ENCODE measurements at places on chromosomes 6 and 20.

GRCh38 chr6:52328303-52328662 is 33.7 kb upstream of the PAQR8 start:
- DNase-seq = no peak

DNA sequence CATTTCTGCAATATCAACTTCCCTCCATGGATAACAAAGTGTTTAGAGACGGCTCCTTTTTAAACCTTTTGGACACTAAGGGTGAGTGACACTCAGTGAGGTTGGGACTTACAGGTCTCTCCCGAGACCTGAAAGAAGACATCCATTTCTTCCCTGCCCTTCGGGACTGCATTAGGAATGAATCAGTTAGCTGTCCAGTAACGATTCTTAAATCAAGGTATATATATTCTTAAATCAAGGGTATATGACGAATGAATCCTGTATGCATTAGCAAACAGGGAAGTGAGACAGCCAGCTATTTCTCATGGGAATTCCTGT is 52.9 kb downstream of the EDN1 start:
- DNase-seq = no peak

- DNase-seq = no peak
Observed at GRCh38 chr20:52060794-52061714, 130.5 kb downstream of the ZFP64 start.

DNA sequence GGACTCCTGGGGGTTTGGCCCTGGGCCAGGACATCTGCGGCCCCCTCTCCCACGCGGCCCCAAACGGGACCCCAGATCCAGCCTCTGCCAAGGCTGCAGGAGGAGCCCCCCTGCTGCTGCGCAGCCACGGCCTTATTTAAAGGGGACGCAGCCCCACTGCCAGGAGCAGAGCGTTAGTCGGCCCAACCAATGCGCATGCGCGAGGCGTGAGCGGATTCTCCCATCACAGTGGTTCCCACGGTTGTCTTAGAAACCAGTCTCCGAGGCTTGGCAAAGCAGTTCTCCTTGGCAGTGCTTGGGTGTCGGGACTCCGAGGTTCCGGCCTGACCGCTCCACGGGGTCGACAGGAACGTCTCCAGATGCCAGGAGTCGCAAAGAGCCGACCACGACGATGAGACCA is 288.3 kb upstream of the ZNF337 start:
- no peak for DNase-seq

DNA sequence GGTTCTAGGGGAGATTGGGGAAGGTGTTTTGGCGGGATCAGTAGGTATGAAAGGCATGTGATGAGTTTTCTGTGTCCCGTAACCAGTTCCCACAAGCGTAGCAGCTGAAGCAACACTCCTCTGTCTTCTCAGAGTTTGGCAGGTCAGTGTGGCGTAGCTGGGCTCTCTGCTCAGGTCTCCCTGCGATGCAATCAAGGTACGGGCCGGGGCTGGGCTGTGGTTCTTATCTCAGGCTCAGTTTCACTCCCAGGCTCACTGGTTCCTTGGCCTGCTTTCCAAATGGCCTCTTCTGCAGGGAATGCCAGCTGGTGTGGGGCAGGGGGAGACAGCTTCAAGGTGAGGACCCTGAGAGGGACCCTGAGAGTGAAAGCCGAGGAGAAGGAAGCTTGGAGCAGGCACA is 280.7 kb downstream of the CDH4 start:
- no peak for DNase-seq

GRCh38 chr6:132300323-132300949 is 100.8 kb downstream of the MOXD1 start:
- peak; percentile 28 for DNase-seq

DNA sequence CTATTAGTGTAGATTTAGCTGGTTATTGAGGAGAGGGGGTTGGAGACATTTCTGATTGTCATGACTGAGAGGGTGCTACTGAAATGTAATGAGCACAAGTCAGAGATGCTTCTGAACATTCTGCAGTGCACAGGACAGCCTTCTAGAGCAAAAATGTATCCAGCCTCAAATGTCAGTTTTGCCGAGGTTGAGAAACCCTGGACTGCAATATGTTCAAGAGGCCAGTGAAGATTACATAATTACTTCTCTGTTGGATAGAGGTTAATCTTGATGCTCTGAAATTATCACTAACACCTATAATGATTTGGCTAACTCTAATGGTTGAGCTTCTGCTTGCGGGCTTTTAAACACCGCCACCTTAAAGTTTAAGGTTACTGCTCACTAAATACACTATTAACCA is 3.4 kb upstream of the DUSP22 start:
- DNase-seq = no peak

- no peak for DNase-seq
Observed at GRCh38 chr6:52359403-52359802, 2.5 kb upstream of the PAQR8 start.

GRCh38 chr6:108441141-108441540 is 119.6 kb upstream of the FOXO3 start:
- no peak for DNase-seq

GRCh38 chr6:151096255-151096612 is 143.5 kb upstream of the AKAP12 start:
- no peak for DNase-seq

DNA sequence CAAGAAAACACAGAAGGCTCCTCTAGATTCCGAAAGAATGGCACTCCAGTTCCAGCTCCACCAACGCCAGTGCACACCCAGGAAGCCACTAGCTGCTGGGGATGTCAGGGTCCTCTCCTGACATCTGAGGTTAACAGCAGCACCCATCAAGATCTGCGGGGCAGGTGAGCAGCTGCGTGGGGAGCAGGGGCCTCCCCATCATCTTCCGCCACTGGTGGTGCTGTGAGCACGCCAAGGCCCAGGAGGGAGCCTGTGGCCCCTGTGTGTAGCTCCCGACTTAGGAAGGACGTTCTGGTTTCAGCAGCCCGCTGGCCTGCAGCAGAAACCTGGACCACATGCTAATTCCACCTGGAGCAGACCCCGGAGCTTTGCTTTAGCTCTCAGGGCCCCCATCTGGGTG is 386.2 kb downstream of the TAF4 start:
- DNase-seq = no peak

GRCh38 chr6:38322138-38322537 is 317.6 kb downstream of the BTBD9 start:
- peak; percentile 53 for DNase-seq
